ENCODE measurements at places on chromosomes 1 and 21. TPM values are rescaled to one million over a fixed set of nuclear protein-coding genes. Genes with fewer than 3 reads are reported as not detected.

The DYNLT4 gene
- 3.0 TPM for polyA plus RNA-seq

The S100A14 gene
- not detected for polyA plus RNA-seq

DNA sequence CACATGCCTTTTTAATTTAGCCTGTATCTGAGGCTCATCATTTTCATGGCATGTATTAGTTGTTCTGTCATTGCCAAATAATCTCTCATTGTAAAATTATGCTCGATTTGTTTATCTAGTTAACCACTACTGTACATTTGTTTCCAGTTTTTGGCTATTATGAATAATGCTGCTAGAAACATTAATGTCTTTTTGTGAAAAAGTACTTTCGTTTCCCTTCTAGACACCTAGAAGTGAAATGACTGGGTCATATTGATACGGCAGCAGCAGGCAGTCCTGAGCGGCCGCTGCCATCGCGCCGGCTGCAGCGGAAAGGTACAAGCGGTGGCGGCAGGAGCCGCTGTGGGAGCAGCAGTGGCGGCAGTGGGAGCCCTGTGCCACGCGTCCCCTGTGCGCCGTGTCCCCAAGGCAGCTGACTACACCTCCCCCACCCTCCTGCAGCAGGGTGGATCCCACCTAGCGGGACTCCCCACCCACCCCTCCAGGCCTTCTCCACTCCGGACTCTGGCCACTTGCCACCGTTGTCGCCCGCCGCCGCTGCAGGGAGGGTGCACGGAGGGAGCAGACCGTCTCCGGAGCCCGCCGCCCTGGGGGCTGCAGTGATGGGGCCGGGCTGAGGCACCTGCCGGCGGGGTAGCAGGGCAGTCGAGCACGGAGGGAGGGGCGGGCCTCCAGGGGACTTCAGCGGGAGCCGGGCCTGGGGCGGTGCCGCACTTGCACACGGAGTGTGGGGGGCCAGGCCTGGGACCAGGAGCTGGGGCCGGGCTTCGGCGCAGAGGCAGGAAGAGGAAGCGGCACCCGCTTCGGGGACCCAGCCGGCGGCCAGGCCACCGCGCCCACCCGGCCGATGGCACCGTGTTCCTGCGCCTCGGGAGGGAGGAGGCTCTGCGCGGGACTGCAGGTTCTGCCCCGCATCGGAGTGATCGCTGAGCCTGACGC lies 66.8 kb upstream of the RGS7 start:
- no peak overlapping the region for H3K4me3 ChIP-seq
- peak; percentile 40 for DNase-seq
- H3K27me3 ChIP-seq, result peaks cover 9% of the 10 kb centered on the region
- no peak overlapping the region for H3K27ac ChIP-seq

The TIMM17A gene
- 172 TPM for polyA plus RNA-seq

- no peak overlapping the region for H3K27ac ChIP-seq
- peaks cover 56% of the 10 kb centered on the region for H3K4me1 ChIP-seq
- H3K4me3 ChIP-seq, result no peak overlapping the region
- H3K36me3 ChIP-seq, result no peaks in the 10 kb centered on the region
- H3K27me3 ChIP-seq, result no peaks in the 10 kb centered on the region
These were observed 8.9 kb downstream of the COQ8A start for GRCh38 chr1:226948996-226949395.

DNA sequence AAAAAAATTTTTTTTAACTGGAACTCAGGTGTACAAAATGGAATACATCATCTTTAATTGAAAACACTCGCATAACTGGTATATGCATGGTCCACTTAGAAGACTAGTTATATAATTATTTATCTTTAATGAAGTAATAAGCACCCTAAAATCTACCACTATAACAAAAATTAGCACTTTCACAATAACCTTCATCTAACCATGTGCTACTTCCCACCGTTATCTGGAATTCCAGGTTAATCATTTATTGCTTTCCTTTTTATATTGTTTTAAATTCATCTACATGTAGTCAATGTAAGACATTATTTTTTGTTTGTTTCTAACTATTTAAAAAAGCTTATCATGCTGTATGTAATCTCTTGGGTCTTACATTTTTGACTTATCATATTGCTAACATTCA lies 39.0 kb downstream of the GDAP2 start:
- H3K27me3 ChIP-seq, result no peaks in the 10 kb centered on the region
- DNase-seq, result no peak
- H3K36me3 ChIP-seq, result no peaks in the 10 kb centered on the region
- no peak overlapping the region for H3K4me3 ChIP-seq
- H3K4me1 ChIP-seq, result no peaks in the 10 kb centered on the region

GRCh38 chr1:25700626-25701025 lies 84.0 kb downstream of the MAN1C1 start:
- peaks cover 18% of the 10 kb centered on the region for H3K4me1 ChIP-seq
- H3K27ac ChIP-seq, result no peak overlapping the region
- no peaks in the 10 kb centered on the region for H3K36me3 ChIP-seq
- no peaks in the 10 kb centered on the region for H3K27me3 ChIP-seq
- no peak overlapping the region for H3K4me3 ChIP-seq

DNA sequence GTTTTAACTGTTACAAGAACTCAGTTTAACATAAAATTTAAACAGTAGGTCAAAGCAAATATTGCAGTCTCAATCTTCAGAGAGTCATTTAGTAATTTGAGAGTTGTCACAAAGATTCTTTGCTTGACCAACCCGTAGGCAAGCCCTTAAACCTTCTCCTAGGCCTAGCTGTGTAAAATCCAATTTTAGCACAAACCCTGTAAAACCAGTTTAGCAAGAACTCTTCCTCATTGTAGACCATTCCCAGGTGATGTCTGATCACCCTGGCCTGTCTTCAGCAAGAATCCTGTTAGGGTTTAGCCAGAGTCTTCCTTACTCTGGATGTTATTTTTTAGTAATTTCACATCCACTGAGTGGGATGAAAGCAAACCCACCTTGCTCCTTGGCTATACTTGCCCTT lies 30.1 kb downstream of the LRIG2 start:
- no peaks in the 10 kb centered on the region for H3K4me1 ChIP-seq
- H3K36me3 ChIP-seq, result peaks cover 96% of the 10 kb centered on the region

DNA sequence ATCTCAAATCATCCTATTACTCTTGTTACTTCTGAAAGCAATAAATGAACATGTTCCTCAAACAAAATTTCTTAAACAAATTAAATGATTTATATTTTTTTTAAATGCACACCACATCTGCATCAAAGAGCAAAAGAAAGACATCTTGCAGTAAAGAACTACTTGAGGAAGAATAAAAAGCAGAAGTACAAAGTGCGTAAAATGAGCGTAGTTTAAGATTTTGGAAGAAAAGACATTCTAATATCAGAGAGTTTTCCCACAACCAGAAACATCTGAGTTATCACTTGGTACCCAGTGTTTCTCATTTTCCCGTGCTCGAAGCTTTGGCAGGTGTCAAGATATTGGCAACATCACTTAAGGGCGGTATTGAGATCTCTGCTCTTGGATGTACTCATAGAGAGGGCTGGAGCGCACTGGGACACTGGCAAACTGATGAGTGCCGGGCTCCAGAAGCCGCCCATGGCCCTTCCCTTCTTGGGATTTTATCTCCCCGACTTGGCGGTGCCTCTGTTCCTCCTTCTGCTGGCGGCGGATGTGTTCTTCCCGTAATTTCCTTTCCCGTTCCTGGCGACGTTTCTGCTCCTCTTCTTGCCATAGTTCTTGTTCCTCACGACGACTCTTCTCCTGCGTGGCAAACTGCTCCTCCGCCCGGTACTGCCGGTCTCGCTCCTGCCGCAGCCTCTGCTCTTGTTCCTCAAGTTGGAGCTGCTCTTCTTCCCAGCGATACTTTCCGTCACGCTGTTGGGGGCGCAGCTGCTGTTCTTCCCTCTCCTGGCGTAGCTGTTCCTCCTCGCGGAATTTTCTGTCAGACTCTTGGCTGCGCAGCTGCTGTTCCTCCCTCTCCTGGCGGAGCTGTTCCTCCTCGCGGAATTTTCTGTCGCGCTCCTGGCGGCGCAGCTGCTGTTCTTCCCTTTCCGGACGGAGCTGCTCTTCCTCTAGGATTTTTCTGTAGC lies 7.9 kb downstream of the TCHH start:
- H3K27ac ChIP-seq, result peak overlapping the region; percentile 26
- no peak overlapping the region for H3K4me3 ChIP-seq
- peaks cover 21% of the 10 kb centered on the region for H3K4me1 ChIP-seq
- DNase-seq, result no peak
- no peaks in the 10 kb centered on the region for H3K36me3 ChIP-seq

GRCh38 chr21:46097336-46098293 lies at the start of gene COL6A2:
Gene COL6A2 (plus strand): TSS chr21:46098112.
- H3K27ac ChIP-seq, result peak within 1 kb of the TSS; percentile 88
- no peaks in the 10 kb centered on the region for H3K4me1 ChIP-seq
- H3K27me3 ChIP-seq, result peaks cover 15% of the 10 kb centered on the region
- H3K36me3 ChIP-seq, result no peaks in the 10 kb centered on the region

DNA sequence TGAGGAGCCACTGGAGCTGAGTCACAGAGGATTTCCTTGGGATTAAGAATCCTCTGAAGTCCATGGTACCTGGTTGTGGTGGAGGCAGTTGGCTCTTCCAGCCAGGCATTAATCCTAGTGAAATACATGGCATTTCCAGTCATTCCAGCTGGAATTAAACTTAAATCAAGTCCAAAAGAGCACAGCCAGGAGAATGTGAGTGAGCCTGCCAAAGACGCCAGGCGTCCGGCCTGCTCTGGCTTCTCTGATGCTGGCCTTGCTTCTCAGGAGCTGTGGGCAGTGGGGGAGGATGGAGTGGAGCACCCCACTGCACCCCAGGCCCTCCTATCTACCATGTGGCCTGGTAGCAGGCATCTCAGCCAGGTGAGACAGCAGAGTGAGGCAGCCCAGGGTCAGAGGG lies 23.4 kb upstream of the TENT5C start:
- no peaks in the 10 kb centered on the region for H3K27me3 ChIP-seq
- H3K36me3 ChIP-seq, result no peaks in the 10 kb centered on the region
- no peak overlapping the region for H3K27ac ChIP-seq
- no peak overlapping the region for H3K4me3 ChIP-seq
- H3K4me1 ChIP-seq, result no peaks in the 10 kb centered on the region

The PLK3 gene
- polyA plus RNA-seq, result 4.9 TPM

- H3K27ac ChIP-seq, result no peak overlapping the region
- no peaks in the 10 kb centered on the region for H3K4me1 ChIP-seq
- no peaks in the 10 kb centered on the region for H3K36me3 ChIP-seq
- no peaks in the 10 kb centered on the region for H3K27me3 ChIP-seq
These were observed 43.3 kb downstream of the KCNAB2 start for GRCh38 chr1:6088956-6089355.

GRCh38 chr1:169326261-169326955 lies 41.2 kb downstream of the NME7 start:
- no peak overlapping the region for H3K27ac ChIP-seq
- no peak for DNase-seq
- no peaks in the 10 kb centered on the region for H3K27me3 ChIP-seq
- no peaks in the 10 kb centered on the region for H3K36me3 ChIP-seq
- peaks cover 7% of the 10 kb centered on the region for H3K4me1 ChIP-seq

The SYCP1 gene
- not detected for polyA plus RNA-seq
